ENCODE measurements at places on chromosomes 3 and 15.

DNA sequence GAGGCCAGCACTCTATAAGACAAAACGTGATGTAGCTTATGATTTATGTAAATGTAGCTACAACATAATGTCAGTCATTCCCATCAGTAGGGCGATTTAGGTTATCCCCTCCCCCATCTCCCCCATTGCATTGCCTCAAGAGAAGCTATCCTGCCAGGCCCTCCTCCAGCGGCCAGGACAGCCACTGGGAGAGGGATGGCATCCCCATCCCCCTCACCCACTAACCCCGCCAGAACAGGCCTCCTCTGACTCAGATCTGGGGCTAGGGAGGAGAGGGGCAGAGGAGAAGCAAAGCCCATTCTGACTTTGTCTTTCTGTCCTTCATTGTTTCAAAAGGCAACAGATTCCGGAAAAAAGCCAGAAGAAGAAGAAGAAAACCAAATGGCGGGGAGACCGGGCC, 32.6 kb upstream of the ESYT3 start:
- no peak for DNase-seq

- peak; percentile 51 for DNase-seq
Measured at GRCh38 chr15:100114100-100114499, 227.7 kb downstream of the ADAMTS17 start.

DNA sequence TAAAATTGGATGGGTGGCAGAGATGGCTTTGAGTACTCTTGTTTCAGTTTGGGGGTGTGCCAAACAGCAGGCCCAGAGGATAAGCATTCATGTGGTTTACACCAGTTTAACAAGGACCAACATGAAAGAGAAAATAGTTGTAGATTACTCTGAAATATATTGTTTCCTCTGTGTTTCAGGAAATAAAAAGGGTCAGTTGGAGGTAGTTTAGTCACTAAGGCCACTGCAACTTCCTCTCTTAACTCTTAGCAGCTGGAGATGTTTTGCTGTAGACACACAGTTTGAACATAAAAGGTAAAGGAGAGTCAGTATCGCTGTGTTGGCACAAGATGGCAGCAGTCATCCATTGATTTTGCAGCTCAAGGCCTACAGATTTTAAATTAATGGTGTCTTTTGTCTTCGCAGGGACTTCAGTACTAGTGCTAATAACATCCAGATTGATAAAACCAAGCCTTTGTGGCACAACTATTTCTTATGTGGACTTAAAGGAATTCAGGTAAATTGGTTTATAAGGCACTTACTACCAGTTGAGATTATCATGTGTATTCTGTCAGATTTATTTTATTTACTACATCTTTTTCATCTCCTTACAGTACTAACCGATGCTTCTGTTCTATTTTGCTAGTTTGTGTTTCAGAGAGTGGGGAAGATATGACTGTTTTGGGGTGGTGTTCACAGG, 65.5 kb downstream of the GALK2 start:
- peak; percentile 44 for DNase-seq

- no peak for DNase-seq
Measured at GRCh38 chr3:53818221-53819162, 27.7 kb downstream of the CHDH start.

- DNase-seq: no peak
Measured at GRCh38 chr15:45221967-45222366, 30.1 kb upstream of the SLC28A2 start.

GRCh38 chr3:149231871-149232270, 10.2 kb upstream of the CP start:
- DNase-seq: no peak

DNA sequence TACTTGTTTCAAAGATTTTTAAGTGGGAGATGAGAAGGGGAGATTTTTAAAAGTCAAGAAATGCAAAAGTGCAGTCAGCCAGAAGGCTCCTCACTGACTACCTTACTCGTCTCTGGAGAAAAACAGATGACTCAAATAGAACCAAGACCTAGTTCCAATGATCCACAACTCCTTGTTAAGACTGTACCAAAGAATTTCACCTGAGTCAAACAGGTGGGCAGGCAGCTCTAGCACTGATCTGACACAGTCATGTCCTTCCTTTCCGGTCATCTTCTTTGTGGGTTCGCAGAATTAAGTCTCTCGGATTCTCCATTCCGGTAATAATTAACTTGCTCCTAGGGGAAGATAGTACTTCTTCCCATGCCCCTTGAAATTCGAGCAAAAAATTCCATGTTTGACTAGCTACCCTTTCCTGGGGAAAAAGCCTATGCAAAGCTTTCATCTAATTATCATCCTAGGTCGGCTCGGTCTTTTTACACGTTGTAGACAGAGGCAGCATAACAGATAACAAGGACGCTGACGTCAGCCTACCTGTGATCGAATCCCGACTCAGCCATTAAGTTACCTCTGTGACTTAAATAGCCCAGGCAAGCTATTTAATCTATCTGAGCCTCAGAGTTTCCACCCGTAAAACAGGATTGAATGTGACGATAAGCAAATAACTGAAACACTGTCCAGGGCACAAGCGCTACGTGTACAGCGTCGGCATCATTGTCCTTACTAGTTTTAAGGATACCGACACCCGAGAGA, 758 bp downstream of the SELENOK start:
- DNase-seq: peak; percentile 58

DNA sequence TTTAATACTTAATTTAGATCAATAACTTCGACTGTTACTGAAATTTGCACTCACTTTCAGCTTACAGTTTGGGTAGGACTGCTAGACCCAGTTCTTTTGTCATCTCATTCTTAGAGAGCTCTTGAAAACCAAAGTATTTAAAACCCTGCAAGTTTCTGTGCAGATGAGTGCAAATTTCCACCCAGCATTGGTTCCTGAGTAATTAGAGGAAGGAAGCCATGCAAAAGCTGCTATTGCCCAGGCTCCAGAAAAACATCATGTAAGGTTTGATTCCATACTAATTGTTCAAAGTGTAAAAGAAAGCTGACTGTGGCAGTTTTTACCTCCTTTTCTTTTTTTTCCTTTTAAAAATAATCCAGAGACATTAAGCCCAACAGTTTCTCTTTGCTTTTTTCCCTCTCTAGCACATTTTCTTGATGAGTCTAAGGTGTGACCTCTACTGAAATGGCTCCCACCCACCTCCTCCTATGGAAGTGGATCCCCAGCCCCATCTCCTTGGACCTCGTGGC, 30.3 kb downstream of the ABHD2 start:
- no peak for DNase-seq

- no peak for DNase-seq
Measured at GRCh38 chr3:159996018-159996417, 7.4 kb downstream of the IL12A start.

GRCh38 chr3:124115956-124116355, 124.0 kb upstream of the ROPN1 start:
- no peak for DNase-seq

GRCh38 chr15:68885070-68885469, 45.3 kb upstream of the SPESP1 start:
- DNase-seq: peak; percentile 71

- peak; percentile 46 for DNase-seq
Measured at GRCh38 chr3:54772746-54773145, 155.1 kb downstream of the LRTM1 start.

GRCh38 chr3:126447456-126448106, 28.1 kb downstream of the ZXDC start:
- DNase-seq: no peak

DNA sequence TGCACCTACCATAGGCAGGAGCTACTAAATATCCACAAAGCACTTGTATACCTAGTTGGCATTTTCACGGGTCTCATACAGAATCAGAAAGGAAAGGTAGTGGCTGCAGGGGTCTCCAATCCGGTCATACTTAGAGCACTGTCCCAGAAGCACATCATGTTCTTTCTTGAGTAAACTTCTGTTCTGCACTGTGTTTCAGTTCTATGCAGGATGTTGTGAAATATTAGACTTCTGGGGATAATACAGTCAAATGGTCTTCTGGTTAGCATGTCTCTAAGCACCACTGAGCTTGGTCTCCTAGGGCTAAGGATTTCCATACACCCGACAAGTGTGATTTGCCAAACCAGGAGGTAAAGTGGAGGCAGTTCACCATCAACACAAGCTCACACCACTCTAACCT, 27.9 kb downstream of the MINDY4B start:
- DNase-seq: no peak

GRCh38 chr3:183823963-183824362, 1.4 kb downstream of the MAP6D1 start:
- no peak for DNase-seq

DNA sequence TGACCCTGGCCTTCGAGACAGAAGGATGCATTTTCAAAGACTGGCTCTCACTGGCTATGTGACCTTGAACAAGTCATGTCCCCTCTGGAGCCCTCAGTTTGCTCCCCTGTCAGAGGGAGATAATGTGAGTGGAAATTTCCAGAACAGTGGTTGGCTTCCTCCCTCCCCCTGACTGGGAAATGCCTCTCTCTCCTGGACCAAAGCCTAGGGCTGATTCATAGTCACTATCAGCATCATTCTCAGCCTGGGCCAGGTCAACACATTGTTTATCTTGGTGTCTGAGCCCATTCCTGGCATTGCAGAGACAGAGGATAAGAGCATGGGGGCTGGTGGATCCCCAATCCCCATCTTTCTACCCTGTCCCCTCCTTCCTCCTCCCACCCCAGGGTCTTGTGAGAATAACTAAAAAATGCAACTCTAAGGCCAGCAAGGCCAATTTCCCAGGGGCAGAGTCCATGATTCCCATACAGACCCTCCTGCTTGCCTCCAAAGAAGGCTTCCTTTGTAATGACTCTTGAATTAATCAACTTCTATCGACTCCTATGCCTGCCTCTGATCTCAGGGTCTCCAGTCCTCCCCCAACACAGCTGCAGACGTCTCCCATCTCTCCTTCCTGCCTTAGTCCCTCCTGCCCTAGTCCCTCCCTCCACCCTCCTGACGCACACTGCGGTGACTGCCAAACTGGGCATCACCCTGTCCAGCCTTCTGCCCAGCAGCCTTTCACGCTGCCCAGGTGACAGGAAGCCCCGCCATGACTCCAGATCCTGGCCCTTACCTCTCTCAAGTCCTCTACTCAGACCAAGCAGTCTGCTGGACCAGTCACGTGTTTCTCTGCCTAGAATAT, 35.4 kb upstream of the CORO2B start:
- no peak for DNase-seq

DNA sequence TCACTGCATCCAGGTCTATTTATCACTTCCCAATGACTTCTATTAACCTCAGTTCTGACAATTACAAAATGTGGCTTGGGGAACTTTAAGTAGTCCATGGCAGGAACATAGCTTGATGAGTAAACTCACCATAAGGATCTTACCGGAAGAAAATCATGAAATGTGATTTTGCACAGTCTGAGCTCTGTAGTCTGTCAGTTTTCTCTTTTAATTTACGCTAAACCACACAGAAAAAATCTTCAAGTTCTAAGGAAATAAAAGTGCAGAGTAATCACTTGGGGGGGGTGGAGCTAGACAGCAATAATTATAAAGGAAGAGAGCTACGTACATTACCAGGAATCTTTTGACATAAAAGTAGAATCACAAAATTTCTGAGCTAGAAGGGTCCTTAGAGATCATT, 9.2 kb downstream of the TBC1D5 start:
- DNase-seq: no peak

DNA sequence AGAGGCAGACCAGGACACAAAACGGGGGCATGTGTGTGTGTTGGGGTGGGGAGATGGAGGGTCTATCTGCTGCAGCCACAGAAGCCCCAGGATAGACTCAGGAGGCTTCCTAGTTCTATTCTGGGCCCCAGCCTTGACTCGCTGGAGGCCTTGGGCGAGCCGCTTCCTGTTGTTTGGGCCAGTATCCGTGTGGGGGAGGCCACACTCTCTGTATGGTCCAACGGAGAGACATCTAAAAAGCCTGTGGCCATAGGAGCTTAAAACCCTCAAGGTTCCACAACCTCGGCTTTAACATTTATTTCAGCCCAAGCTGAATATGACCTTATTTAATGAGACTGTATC, 32.8 kb downstream of the POC1A start:
- DNase-seq: no peak

DNA sequence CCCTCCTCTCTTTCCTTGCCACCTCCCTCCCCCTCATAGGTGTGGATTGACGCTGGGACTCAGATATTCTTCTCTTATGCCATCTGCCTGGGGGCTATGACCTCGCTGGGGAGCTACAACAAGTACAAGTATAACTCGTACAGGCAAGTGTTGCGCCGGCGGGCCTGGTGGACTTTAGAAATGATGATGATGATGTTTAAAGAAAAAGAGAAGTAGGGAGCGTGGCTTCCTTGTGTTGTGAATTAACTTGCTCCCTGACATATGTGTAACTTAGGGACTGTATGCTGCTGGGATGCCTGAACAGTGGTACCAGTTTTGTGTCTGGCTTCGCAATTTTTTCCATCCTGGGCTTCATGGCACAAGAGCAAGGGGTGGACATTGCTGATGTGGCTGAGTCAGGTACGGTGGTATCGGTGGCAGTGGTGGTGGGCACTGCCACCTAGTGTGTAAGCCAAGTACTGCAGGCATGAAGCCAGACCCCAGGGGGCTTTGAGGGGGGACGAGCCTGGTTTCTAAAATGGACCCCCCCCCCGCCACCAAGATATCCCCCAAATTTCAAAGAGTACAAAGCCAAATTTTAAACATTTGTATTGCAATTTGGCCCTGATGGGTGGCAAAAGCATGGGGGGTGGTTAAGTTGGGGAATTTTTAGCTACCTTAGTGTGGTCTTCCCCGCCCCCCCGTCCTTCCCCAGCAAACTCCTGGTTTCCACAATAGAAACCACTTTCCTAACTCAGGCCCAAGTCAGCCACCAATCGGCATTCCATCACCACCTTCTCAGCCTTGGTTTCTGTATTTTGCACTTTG, 65.6 kb downstream of the SLC6A6 start:
- DNase-seq: peak; percentile 70

- no peak for DNase-seq
Measured at GRCh38 chr3:45842851-45843625, 1.1 kb upstream of the LZTFL1 start.

DNA sequence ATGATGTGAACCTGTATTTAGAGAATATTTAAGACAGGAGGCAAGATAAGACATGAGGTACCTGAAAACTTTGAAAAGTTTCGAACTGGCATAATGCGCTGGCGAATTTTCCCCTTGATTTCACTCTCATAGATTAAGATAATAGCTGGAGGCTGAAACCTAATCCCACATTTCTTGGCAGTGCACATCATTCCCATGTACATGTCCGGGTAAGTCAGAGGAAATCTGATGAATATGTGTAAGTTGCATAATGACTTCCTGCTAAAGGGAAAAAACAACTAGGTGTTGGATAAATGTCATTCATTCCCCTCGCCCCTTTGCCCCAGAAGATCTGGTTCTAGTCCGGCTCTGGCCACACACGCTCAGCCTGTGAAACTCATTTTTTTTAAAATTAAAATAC, 3.6 kb downstream of the CEP19 start:
- no peak for DNase-seq

GRCh38 chr3:156670652-156671051, 3.7 kb upstream of the TIPARP start:
- no peak for DNase-seq

- DNase-seq: no peak
Measured at GRCh38 chr15:78046796-78047341, 30.6 kb downstream of the TBC1D2B start.

- DNase-seq: no peak
Measured at GRCh38 chr3:159764490-159765029, 224.1 kb upstream of the IL12A start.
